Putamen (tissue), 1 donor: ENCODE measurements at places on chromosomes 6 and 20.

- no peak for DNase-seq
Observed at GRCh38 chr20:23245553-23246181, 104.9 kb upstream of the NXT1 start.

GRCh38 chr6:7545316-7546019 lies 4.0 kb downstream of the DSP start:
- no peak for DNase-seq

DNA sequence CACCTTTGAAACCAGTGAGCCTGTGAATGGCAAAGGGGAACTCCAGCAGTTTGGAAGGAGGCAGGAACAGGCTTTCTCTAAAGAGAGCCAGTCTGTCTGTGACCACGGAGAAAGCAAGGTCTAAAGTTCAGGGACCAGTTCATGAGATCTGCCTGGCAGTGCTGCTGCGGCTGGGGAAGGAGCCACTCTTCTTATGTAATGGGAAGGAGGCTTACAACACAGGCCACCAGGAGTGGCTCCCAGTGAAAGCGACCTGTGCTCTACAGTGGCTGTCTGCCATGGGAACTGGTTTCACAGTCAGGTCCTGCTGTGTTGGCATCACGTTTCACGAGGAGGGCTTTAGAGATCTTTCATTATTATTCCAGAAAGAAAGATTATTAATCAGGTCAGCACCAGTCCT lies 291.9 kb upstream of the PRDM1 start:
- no peak for DNase-seq

- no peak for DNase-seq
Observed at GRCh38 chr20:61056627-61057442, 195.2 kb upstream of the CDH4 start.

- DNase-seq: no peak
Observed at GRCh38 chr6:53095270-53095669, 30.1 kb downstream of the FBXO9 start.

DNA sequence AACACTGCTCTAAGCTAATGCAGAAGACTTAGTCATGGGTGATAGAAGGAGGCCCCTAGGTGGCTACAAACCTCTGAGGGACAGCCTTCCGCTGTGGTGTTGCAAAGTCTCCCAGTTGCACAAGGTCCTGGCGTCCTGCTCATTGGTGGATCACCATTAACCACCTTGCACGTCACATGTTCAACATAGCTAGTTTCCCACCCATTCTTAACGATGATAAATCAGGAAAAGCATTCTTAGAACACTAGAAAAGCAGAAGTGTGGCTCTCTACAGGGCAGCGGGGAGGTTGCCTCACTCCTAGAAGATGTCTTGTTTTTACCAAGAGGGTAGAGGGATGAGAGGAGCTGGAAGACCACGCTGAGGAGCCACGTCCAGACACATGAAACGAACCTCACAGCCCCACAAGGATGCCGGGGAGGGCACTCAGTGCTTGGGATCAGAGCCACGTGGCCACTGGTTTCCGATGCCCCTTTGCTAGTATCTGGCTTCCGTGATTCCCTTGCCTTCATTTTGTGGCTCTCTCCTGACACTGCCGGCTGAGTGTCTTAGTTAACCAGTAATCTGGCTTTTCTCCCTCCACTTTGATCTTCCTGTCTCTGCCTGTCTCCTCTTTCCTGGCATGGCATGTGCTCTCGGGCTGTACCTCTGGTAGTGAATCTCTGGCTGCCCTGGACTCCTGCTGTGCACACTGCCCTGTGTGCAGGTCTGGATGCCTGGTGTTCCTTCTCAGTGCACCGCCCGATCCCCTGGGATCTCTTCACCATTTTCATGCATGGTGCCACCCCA lies 91.4 kb upstream of the NEDD9 start:
- peak; percentile 12 for DNase-seq

- DNase-seq: no peak
Observed at GRCh38 chr6:139306291-139306981, 14.6 kb upstream of the TXLNB start.

GRCh38 chr20:24663496-24663895 lies 194.1 kb downstream of the SYNDIG1 start:
- no peak for DNase-seq

DNA sequence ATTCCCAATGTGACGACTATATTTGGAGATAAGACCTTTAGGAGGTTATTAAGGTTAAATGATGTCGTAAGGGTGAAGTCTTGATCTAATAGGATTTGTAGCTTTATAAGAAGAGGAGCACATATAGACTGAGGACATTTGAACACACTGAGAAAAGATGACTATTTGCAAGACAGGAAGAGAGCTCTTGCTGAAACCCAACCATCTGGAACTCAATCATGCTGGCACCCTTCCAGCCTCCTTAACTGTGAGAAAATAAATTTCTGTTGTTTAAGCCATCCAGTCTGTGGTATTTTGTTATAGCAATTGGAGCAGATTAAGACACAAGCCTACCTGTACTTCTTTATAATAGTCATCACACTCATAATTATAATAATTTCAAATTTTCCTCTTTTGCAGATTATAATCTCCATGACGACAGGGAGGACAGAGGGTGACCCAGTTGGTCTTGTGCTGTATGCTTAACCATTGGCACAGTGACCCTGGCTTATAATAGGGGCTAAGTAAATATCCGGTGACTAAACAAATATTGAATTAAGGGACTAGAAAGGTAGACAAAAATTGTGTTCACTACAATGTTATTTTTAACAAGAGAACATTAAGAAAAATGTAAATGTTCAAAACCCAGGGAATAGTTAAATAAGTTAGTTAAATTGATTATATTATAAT lies 206.4 kb upstream of the HDDC2 start:
- DNase-seq: no peak

DNA sequence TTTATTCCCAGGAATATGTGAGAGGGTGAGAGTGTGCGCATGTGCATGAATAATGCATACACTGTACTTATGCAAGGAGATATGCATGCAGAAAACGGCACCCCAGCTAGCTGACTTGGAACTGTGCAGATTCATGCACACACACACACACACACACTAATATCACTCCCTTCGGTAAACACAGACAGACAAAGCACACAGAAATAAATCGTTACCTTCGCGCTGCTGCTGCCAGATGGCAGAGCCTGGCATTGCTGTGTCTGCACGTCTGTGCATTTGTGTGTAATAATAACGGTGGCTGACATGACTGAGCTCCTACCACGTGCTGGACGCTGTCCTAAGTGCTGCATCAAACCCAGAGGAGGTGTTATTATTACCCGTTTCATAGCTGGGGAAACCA lies 36.8 kb downstream of the PREX1 start:
- no peak for DNase-seq

DNA sequence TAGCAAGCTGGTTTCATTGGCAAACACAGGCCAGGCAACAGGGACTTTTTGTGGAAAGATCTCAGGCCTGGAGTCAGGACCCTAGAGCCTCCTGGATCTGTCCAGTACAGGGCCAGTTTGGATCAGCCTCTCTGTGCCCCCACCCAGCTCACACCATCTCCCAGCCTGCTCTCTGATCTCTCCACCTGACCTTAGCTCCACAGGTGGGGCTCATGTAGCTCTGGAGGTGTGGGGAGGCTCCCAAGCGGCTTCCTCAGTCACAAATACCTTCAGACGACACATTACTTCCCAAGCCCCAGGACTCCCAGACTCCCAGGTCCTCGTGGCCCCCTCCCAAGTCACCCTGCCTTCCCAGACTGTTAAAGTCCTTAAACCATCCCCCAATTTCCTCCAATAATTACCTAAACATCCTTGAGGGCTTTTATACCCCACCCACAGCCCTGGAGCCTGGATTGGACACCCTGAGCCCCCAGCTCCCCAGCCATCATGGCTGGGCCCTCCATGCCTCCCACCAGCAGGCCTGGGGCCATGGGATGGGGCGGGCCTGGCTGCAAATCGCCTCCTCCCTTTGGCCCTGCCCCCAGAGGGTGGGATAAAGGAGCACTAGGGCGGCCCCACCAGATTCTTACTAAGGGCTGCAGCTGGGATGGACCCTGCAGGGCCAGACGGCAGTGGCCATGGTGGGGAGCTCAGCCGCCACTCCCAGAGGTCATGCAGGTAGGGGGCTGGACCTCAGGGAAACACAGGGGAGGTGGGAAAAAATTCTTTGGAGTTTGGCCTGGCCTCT lies 15.9 kb upstream of the FANCE start:
- no peak for DNase-seq

- no peak for DNase-seq
Observed at GRCh38 chr6:116388924-116389323, 18.2 kb downstream of the DSE start.

DNA sequence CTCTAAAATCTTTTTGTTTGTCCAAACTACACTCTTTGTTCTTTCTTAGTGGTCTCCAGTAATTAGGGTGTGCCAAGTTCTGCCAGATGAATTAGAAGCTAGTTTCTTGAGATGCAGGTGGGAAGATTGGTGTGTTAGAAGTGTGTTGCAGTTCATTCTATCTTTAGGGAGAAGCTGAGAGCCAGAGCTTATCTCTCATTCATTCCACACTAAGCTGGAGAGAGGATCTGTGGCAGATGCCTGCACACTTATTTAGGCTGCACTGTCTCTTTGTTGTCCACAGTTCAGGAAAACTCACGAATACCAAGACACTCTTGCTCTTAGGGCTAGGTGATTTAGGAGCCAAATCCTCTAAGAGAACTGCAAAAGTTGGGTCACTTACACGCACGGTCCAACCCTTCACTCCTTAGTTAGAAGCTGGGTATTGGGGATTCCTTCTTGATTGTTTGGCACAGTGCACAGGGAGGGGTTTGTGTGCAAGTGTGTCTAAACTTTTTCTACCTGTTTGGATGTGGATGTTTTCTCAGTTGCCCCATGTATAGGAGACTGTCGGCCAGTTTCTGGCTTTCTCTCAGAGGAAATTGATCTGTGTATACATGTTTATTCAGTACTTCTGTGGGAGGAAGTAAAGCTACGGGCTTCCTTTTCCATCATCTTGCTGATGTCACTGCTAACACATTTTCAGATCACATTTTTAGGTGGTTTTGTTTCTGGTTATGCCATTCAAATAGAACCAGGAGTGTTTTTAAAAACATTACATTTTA lies 49.5 kb downstream of the SMAP1 start:
- no peak for DNase-seq

DNA sequence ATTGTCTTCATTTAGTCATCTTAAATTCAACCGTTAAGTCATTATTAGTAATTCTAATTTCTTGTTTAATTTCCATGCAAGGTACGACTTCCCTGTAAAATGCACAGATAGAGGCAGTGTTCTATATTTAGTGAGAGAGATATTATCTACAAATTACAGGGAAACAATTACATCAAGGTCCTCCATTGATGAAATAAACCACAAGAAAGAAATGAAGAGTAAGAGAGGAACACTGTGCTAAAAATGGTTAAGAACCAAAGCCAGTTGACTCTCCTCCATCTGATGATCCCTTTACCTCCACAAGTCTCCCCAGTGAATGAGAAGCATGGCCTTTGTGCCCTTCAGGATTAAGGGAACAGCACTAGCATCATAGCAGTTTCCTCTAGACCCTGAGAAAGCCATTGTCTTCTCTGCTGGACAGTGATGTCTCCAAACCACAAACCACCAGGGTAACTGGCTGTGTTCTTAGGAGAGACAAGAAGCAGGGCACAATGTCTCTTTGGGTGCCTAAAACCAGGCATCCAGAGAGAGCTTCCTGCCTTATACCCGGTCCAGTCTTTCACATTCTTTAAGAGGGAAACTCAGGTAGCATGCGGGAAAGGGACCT lies 38.1 kb downstream of the IRF4 start:
- no peak for DNase-seq

GRCh38 chr6:126643352-126643751 lies 303.4 kb downstream of the CENPW start:
- no peak for DNase-seq

DNA sequence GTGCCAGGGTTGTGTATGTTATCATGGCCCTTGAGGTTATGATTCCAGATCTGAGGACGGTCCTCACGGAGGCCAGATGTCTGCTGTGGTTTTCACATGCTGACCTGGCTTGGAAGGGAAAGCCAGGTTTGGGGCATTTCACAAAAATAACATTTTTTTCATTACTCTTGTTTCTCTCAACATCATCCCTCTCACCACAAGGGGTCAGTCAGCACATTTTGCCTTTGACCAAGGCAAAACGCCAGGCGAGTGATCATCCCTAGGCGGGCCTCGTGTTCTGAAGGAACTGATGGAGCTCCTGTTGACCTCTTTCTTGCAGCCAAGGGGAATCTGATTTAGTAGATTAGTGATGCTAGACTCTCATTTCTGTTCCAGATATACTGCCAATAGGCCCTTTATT lies 133.5 kb downstream of the TBC1D7 start:
- DNase-seq: peak; percentile 33

- peak; percentile 29 for DNase-seq
Observed at GRCh38 chr6:6661684-6662083, 73.2 kb downstream of the LY86 start.

GRCh38 chr6:130293800-130294199 lies 71.0 kb upstream of the SAMD3 start:
- no peak for DNase-seq

DNA sequence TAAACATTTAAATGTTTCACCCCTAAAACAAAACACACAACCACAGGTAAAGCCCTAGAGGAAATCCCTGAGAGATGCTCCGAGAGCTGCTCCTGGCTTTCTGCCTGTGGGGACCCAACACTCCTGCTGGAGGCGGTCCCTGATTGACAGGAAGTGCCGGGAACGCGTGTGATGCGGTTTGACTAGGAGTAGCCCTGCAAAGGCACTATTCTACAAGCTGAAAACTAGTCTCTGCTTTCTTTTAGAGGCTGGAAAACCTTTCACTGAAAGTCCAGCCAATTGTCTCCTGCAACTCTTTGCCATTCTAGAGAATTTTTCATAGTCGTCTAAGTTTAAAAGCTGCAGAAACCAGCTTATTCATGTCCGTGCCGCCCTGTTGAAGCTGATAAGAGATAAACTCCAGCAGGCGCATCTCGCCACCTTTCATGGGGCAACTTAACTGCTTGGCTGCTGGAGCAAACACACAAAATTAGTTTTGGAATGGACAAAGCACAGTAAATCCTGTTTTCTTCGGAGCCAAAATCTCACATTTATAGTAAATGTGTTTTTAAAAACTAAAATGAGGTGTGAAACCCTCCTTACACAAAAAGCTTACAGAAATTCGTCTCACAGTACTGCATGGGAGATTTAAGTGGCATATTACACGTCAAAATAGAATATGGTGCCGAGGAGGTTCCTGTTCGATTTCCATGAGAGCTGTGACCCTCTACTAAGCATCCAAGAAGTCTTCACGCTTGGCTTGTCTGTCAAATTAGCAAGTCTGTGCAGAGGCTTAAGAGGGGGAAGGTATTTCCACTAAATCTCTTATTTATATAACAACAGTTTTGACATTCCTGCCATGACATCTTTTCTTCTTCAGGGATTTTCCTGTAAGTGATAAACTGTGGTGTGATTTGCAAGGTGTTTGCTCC lies 46.9 kb downstream of the DACT2 start:
- DNase-seq: no peak

GRCh38 chr20:62925076-62925419 lies 1.3 kb downstream of the DIDO1 start:
- DNase-seq: no peak
